ENCODE measurements at places on chromosomes 12 and 14. TPM values are rescaled to one million over a fixed set of nuclear protein-coding genes. Genes with fewer than 3 reads are reported as not detected.

- DNase-seq: no peak
Observed at GRCh38 chr14:105529569-105530284, 3.3 kb downstream of the TMEM121 start.

DNA sequence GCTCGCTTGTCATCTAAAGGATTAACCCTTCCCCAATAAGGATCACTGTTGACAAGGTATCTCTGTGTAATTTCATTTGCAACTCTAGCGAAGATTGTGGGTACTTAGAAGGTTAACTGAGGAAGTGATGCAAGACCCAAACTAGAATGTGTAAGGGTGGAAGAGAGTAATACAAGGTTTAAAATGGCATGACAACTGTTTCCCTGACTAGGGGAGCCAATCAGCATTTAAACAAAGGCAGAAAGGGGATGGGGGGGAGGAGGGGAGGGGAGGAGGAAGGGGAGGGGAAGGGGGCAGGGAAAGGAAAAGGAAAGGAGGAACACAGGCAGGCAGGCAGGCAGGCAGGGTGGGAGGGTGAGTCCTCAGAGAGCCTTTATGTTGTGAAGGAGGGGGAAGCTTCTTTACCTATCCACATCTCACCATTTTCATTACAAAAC is 31.1 kb downstream of the NRDE2 start:
- no peak for DNase-seq

GRCh38 chr14:93957751-93958566 is 18.4 kb downstream of the ASB2 start:
- DNase-seq: no peak

DNA sequence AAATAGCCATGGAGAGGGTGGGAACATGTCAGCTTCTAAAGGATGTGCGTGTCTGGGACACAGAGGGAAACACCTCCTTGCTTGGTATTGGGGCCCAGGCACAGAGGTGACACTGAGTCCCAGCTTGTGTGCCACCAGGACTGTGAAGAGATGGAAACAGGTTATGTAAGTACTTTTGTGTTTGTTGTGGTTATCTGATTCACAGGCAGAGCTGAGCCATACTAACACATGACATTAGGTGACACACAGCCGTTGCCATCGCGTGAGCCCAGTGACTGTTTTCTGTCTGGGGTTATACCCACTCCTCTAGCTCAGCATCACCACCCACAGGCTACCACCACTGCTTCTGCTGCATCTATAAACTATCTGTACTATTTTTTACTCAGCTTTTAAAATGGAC is 12.1 kb upstream of the FLVCR2 start:
- DNase-seq: no peak

DNA sequence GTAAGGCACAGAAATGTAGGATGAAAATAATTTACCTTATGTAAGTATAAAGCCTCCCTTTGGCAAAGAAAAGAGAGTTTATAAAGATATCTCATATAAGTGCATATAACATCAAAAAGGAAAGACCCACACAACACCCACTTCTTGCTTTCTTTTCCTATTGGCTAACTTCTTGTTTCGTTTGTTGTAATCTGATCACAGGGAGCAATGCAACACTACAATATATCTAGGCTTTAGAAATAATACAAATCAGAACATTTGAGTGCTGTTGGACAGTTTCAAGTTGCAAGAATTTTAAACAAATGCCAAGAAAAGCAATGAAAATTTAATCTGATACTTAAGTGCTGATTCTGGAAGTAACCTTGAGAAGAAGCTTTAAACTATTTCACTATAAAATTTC is 1.3 kb downstream of the FGD6 start:
- peak; percentile 63 for DNase-seq

Gene SUDS3
- 33.0 TPM for total RNA-seq

Gene SLC7A8
- not detected for total RNA-seq

Measured in dermis blood vessel endothelial cell (primary cell).